ENCODE measurements at places on chromosomes 2 and 18.

DNA sequence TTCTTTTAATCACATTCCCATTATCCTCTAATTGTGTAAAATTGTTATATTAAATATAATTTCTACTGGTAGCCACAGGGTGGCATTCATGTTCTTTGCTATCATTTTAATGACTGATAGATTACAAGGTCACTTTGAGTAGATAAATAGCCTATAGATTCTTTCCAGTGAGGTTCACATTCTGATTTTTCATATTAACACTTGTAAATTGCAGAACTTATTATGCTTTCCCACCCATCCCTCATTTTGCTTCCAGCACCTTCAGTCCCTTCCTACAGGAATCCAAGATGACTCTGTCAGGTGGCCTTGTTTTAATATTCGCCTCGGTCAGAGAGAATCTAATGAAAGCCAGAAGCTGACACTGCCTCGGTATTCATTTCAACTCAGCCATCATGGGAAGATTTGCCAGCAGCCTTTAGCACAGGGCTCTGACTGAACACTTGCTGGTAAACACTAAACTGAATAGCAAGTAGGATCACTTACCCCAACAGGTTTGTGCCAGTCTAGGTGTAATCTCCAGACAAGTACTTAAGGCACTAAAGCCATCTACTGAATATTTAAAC, 101.2 kb upstream of the FSHR start:
- no peak for DNase-seq

DNA sequence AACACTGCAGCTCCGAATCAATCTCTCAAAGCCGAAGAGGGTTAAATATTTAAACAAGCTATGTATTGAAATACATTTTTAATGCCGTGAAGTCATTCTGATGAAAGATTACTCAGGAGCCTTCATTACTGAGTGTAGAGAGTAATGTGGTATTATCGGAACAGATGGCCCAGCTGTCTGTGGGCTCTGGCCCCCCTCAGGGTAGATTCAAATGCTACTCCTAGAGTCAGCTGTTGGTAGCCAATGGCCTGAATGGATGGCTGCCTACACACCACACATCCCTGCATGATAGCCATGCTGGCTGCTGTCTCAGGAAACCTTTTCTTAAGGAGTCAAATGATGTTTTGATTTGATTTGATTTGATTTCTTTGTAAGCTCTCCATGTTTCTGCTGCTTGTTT, 732.3 kb upstream of the CELF4 start:
- DNase-seq = no peak

DNA sequence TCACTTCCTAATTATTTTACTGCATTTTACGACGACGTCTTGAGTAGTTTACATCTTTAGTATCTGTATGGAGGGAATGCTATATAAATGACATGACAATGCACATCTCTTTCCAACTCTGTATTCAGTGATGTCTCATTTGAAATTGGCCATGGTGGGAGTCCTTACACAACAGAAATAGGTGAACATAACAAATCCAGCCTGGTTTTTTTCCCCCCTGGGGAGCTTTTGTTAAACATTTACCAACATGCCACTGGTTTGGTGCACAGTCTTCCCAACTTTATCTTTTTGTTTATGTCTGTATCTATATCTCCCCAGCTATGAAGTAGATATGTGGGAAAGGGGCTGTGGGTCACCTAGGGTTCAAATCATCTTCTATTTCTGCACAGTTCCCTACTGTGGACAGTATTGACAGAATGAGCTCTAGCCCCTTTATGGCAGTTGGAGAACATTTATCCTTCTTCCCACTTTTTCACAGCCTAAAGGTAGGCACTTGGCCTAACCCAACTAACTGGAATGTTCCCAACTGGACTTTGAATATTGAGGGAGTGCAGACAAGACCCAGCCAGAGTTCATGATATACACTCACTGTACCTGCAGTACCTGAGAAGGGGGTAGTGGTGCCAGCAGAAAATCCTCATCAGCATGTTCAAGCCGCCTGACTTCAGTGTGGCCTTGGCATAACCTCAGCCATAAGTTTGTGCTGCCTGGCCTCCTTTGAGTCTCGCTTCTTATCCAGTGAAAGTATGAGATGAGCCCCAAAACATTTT, 5.7 kb upstream of the RTKN start:
- no peak for DNase-seq

- DNase-seq = no peak
Measured at GRCh38 chr2:15812187-15812780, 128.1 kb upstream of the MYCN start.

DNA sequence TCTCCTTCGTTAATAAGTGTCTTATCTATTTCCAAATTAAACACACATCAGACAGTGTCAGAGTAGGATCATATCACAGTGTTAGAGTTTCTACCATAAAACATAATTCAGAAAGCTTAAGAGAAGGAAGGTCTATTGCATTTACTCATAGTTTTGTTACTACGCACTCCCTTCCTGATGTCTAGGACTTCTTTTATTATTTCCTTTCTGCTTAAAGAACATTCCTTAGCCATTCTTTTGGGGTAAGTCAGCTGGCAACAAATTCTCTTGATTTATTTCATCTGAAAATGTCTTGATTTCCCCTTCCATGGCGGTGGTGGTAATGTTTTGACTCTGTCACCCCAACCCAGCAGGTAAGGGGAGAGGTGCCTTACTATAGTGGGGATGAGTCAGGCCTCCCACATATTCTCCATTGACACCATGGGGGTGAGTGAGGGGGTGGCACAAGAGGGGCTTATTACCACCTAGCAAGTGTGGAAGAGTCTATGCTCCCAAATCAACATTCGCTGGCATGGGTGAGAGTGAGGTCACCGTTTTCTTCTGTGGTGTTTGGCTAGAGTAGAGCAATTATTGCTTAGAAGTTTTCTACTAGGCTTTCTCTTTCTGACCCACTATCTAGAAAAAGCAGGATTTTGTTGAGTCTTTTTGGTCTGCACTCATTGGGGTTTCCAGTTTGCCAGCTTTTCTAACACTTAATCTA, 29.9 kb downstream of the ABCB11 start:
- no peak for DNase-seq

- DNase-seq = no peak
Measured at GRCh38 chr2:71927757-71928715, 219.6 kb downstream of the CYP26B1 start.

DNA sequence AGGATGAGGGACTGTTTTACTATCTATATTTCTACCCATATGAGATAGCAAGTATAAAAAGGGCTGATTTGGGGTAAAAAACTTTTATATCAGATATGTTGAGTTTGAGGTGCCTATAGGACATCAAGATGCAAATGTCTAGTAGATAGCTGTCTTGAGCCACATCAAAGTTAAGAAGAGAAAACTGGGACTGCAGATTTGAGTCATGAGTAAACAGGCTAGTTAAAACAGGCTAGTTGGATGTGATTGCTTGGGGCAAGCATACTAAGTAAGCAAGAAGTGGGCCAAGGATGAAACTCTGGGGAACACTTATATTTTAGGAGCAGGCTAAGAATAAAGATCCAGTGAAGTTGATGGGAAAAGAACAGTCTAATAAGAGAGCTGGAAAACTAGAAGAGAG, 2.8 kb upstream of the SCRN3 start:
- no peak for DNase-seq

DNA sequence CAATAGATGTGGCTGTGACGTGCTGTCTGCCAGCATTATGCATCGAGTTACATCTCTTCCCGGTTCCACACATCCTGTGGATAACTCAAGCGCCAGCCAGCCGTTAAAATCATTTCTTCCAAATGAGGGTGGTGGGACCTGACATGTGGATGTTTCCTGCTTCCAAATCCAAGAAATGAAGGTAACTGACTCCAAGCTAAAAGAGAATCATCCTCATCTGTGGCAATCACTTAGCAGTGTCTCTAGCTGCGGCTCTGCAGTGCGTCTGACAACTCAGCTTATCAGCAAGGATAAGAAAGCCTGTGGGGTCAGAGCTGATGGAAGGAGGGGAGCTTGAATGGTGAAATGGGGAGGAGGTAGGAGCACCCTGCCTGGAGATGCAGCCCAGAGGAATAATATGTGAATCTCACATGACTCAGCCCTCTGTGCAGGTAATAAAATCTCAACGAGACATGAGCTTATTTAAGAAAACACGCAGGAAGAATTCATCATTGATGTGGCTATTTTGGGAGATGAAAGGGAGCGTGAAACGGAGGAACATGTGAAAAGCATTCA, 382.2 kb upstream of the TRIB2 start:
- DNase-seq = no peak

DNA sequence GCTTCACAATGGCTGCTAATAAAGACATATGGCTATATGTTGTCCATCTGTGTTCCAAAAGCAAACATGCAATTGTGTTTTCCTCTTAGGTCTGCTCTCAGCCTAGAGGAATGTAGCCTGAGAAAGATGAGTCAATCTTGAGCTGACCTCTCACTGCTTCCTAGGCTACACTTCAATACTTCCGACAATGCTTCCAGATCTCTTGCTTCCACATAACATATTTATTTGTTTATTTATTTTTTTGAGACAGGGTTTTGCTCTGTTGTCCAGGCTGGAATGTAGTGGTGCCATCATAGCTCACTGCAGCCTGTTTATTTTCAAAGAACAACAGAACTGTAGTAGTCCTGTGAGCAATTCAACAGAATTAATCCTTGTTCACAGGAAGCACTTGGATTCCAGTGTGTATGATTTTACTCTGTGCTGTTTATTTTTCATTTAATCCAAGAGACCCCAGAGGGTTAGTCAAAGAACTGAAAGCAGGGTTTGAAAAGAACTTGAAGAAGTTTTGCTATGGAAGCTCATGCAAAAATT, 437.9 kb downstream of the TXNL1 start:
- no peak for DNase-seq

DNA sequence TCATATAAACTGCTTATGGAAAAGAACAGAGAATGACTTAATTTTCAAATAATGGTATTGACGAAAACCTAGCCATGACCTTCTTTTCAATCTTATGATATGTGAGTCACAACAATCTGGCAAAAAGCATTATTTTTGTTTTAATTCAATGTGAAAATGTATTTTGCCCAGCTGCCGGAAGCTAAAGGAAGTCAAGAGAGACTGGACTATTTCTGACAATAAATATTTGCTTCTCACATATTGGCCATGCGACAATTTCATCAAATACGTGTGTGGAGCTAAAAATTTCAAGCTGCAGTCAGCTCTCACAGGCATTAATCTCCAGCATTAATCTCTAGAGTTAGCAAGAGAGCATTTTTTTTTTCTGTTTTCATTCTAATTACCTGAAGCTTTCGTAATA, 881.0 kb downstream of the CPS1 start:
- no peak for DNase-seq

GRCh38 chr2:134245340-134245984, 8.4 kb upstream of the MGAT5 start:
- peak; percentile 33 for DNase-seq

GRCh38 chr2:186696290-186696689, 2.4 kb downstream of the FAM171B start:
- no peak for DNase-seq

DNA sequence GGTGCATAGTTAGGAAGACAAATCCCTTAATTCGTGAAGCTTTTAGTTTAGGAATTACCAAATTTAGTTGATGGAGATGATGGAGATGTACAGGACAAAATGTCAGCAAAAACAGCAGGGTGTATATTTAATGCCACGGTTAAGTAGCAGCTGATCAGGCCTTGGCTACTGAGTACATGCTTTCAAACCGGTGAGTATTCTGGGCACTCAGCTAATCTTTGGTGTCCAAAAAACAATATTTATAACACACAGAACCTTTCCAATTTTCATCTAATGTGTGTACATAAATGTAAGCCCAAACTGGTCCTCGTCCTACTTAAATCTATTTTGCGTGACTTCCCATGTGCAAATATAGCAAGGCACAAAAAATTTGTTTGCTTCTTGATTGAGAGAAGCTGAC, 703.4 kb upstream of the LINC00305 start:
- no peak for DNase-seq

GRCh38 chr2:135913727-135914365, 37.6 kb upstream of the MCM6 start:
- DNase-seq = no peak

DNA sequence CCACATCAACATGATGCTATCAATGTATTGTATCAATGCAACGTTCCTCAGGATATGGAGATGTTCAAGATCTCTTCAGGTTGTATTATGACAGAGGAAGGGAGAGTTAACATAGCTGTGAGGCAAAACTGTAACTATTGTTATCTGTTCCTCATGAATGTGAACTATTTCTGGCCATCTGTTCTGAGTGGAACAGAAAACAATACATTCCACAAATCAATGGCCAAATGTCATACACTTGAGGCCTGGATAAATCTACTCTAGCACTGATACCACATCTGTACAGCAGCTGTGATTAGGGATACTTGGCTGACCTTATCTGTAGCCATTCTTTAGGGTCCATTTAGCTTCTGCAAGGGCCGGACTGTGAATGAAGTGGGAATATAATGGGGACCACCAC, 447.9 kb downstream of the IRS1 start:
- no peak for DNase-seq

DNA sequence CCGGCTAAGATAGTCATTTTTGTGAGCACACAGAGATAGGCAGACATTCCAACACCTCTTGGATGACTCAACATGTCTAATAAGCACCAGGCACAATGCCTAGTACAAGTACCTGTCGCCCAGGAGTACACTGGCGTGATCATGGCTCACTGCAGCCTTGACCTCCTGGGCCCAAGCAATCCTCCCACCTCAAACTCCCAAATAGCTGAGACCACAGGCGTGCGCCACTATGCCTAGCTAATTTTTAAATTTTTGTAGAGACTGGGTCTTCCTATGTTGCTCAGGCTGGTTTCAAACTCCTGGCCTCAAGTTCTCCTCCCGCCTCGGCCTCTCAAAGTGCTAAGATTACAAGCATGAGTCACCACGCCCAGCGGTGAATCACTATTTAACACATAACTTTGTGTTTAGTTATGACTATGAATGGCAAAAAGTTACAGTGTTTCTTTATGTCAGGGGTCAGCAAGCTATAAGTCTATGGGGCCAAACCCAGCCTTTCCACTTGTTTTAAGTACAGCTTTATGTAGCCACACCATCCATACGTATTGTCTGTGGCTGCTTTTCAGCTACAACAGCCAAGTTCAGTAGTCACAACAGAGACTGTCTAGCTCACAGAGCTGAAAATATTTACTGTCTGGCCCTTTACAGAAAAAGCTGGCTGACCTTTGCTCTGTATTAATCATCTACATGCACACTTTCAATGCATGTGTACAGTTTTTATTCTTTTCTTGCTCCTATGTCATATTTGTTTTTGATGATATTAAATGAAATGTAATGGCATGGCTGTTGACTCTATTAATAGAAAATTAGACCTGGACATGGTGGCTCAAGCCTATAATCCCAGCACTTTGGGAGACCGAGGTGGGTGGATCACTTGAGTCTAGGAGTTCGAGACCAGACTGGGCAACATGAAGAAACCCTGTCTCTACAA, 18.7 kb downstream of the ORC2 start:
- no peak for DNase-seq

DNA sequence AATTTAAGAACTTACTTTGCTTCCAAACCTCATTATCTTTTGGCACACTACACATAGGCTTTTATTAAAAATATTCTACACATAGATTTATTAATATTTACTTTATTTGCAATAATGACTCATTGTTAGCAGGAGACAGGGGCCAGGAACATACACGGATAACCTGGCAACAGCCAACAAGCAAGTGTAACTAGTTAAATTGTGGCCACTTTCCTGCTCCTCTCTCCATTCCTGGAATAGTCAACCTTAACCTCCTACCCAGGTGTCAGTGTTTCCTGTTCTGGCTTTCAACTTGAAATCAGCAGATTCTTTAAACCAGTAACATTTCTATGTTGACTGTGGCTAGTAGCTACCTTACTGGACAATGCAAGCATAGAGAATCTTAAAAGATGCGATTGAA, 26.5 kb downstream of the ACVR1 start:
- DNase-seq = no peak

- DNase-seq = peak; percentile 48
Measured at GRCh38 chr2:22355816-22356433, 1029.1 kb upstream of the KLHL29 start.

- DNase-seq = no peak
Measured at GRCh38 chr2:127612111-127612822, 33.7 kb upstream of the GPR17 start.

Measured in amygdala (tissue), 56 donors.